ENCODE measurements at places on chromosomes 2 and 18. TPM values are rescaled to one million over a fixed set of nuclear protein-coding genes. Genes with fewer than 3 reads are reported as not detected.

The CAPN14 gene
- total RNA-seq = 0.59 TPM

The FTCDNL1 gene
- 1.9 TPM for total RNA-seq

The CCDC150 gene
- 10.4 TPM for total RNA-seq

The TUBA4B gene
- total RNA-seq = not detected

The SLC9A2 gene
- 0.18 TPM for total RNA-seq

The RAB27B gene
- total RNA-seq = not detected

The MC5R gene
- total RNA-seq = not detected

The NR4A2 gene
- 61.6 TPM for total RNA-seq

The NAT8 gene
- total RNA-seq = not detected

DNA sequence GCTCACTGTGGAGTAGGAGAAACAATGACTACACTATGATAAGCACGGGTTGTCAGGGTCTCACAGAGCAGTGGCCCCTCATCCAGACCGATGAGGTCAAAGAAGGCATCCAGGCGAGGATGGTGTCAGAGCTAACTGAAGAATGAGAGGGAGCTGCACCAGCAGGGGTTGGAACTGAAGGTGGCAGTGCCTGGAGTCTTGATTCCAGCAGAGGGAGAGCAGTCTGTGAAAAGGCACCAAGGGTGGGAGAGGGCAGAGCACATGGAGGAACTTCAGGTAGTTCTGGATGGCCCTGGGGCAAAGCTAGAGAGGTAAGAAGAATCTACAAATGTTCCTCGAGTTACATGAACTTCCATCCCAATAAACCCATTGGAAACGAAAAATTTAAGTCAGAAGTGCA, 12.6 kb downstream of the ELMOD3 start:
- no peak for DNase-seq

GRCh38 chr18:69774831-69775230, 172.8 kb downstream of the CD226 start:
- DNase-seq = no peak

DNA sequence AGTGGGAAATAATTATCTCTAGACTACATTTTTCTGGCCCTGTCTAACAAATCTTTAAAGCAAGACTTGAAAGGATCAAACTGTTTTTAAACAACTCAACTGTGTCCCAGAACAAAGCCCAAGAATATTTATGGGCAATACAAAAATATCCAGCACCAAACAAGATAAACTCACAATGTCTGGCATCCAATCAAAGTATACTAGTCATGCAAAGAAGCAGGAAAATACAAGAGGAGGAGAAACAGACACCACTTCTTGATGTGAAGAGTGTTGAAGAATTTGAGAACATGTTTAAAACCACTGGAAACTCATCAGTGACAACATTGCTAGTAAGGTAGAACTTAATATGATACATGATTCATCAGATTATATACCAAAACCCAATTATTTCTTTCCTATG, 66.1 kb upstream of the CDC42EP3 start:
- no peak for DNase-seq

- no peak for DNase-seq
Observed at GRCh38 chr18:62287781-62288664, 37.1 kb upstream of the TNFRSF11A start.

GRCh38 chr2:81894451-81894990, 1590.0 kb upstream of the LRRTM1 start:
- DNase-seq = no peak

DNA sequence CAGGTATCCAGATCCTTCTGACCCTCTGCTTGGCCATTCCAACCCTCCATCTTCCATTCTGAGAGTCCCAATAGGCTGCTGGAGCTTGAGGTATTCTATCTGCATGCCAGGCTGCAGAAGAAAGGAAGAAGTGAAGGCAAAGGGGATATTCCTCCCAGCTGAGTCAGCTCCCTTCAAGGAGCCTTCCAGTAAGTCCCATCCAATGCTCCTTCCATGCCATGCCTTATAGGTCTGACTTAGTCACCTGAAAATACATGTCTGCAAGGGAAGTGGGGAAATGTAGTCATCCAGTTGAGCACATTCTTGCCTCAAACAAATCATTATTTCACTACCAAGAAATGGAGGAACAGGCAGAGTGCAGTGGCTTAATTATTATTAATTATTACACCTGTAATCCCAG, 464.6 kb downstream of the CNTNAP5 start:
- no peak for DNase-seq

DNA sequence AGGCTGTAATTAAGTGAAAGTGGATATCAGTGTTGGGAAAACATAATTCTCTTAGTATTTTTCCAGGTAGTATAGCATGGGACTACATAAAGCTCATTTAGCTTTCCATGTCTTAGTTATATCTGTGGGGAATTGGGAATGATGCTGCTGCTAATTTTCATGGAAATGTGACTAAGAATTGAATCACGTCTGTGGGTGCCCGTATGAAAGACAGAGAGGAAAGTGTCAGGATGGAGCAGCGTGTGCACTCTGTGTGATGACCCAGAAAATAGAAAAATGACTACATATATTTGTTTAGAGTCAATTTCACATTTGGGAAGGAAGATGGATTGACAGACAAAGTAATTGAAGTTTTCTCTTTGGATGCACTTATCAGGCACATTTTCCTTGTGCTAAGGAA, 212.1 kb downstream of the PTPRM start:
- no peak for DNase-seq

DNA sequence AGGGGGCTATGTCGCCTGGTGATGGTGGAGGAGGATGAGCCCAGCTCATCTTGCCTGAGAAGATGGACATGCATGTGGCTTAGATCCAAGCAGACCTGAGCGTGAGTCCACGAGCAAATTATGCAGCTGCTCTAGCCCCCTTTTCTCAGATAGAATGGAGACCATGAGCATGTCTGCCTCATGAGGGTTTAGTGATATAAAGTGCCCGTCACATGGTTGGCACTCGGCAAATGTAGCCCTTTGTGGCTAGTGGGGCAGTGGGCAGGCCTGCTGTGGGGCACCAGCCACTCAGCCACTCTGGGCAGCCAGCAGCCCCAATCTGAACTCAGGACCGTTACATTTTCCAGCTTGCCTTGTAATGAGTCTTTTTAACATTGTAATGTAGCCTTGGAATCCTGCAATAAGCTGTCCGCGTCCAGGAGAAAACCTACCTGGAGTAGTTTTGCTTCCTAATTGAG, 92.1 kb upstream of the HS6ST1 start:
- no peak for DNase-seq

GRCh38 chr2:193869564-193869963, 1674.8 kb upstream of the TMEFF2 start:
- DNase-seq = no peak

DNA sequence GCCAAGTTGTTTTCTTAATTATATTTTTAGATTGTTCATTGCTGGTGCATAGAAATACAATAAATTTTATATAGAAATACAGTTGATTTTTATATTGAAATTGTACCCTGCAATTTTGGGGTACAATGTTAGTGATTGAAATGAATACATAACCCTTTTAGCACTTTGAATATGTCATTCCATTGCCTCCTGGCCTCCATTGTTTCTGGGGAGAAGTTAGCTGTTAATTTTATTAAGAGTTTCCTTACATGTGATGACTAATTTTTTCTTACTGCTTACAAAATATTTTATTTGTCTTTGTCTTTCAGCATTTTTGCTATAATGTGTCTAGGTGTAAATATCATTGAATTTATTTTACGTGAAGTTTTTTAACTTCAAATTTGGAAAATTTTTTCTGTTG, 176.5 kb upstream of the DCC start:
- DNase-seq = no peak

DNA sequence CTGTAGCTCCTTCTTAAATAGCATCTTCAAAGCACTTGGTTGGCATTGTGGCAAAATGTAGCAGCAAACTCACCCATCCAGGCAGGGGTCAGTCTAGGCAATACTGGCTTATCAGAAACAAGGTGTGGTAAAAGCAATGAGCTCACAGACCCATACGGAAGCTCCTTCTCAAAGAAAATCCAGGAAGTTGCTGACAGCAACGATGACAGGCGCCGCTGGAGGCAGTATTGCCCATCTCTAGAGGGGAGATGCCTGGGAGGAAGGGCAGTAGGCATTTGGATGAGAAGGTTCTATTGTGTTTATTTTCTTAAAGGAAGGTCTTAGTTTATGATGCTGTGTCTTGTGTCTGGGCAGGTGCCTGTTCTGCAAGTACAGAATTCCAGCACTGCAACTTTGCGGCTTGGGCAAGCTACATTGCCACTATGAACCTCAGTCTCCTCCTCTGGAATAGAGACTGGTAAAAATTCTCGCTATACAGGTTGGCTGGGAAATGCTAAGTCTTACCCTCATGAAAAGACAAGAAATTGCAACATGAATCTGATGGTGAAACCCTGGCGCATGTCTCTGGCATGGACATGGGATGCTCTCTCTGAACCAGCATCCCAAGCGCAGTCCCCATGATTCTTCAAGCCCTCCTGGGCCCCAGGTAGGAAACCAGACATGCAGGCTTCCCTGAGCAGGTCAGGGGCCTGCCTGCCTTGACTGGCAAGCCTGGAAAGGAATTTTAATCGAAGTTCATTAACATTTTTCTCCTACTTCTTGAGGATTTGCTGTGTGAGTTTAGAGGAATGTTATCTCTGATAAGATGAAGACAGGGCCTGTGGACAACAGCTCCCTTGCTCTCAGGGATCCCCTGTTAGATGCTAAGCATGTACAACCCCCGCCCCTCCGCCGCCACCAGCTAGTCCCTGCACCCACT, 156.0 kb downstream of the TFCP2L1 start:
- DNase-seq = peak; percentile 46

GRCh38 chr2:175872005-175872348, 130.1 kb downstream of the LNPK start:
- no peak for DNase-seq

GRCh38 chr2:218985325-218986091, 524 bp upstream of the FEV start:
- no peak for DNase-seq

DNA sequence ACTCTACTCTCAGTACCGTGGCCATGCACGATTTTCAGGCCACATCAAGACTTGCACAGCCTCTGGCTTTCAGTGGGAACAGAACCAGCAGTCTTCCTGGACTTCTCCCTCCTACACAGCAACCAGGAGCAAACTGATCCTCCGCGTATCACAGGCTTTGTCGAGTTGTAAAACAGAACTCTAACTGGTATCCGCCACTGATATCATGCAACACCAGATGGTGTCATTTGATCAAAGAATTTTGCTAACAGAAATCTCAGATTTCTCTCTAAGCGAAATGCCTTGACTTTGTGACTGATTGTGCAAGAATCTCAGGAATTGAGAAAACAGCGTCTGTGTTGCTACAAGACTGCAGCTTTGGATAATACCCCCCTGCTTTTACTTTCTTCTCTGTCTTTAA, 85.7 kb downstream of the COPS8 start:
- DNase-seq = no peak

DNA sequence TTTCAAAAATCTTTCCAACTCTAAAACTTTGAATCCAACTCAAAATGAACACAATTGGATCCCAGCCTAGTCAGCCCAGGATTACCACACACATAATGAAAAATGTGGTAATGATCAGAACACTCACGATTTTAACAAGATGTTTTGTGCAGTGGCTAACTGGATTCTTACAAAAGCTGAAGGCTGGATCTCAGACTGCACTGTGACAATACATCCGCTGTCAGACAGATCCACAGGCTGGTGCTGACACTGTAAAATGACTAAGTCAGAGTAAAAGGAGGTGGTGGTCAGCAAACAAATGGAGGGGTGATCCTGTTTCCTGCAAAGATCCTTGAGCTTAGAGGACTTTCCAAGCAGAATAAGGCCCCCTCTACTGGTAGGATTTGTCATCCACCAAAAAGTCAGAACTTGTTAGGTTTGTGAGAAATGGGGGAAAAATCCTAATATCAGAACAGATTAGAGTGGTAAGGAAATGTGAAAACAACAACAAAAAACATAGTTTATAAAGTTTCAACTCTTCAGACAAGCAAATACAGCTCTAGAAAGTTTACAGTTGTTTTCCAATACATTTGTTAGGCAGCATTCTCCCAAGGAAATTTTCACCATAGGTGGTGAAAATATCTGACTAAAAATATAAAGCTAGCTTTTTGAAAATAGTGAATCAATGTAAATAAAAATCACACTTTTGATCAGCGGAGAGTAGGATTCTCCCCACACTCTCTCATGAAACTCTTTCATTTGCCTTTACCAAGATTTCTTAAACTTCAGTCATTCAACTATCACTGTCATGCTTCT, 211.9 kb downstream of the AGPS start:
- DNase-seq = peak; percentile 3

DNA sequence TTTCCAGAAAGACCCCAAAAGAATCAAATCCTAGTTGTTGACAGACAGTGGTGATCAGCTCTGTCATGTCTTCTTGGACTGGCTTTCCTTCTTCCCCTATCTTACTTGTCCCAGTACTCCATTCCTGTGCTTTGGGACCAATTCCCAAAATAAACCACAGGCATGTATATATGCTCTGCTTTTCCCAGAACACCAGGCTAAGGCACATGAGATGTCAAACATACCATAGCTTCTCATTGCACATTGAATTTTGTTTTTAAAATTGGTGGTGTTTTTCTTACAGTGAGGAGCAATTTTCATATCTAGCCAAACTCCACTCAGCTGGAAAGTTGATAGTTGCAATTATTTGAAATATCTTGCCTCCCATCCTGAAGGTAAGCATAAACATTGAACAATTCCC, 88.9 kb upstream of the RGPD4 start:
- no peak for DNase-seq

- no peak for DNase-seq
Observed at GRCh38 chr2:64568836-64569235, 44.7 kb downstream of the AFTPH start.

GRCh38 chr2:30481323-30481800, 34.3 kb downstream of the LCLAT1 start:
- DNase-seq = no peak

DNA sequence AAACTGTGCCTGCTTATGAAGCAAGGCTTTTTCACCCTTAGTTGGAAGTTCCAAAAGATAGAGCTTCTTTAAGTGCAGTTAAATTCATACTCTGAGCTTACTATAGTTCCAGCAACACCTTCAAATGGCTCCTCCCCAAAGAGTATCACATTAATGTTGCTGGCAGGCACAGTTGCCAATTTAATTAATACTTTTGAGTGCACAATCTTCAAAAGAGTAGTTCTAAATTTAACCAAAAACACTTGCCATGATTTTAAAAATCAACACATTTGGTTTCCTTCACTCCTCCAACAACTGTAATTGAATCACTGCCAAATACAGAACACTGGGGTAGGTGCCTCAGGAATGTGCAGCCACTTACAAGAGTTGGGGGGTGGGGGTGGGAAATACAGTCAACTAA, 150.6 kb upstream of the UBE2E3 start:
- DNase-seq = no peak

- DNase-seq = no peak
Observed at GRCh38 chr2:71604726-71605120, 151.4 kb downstream of the DYSF start.

All from activated CD8-positive, alpha-beta T cell treated with anti-CD3 and anti-CD28 coated beads for 36 hours (primary cell).